Activated T-helper 1 cell treated with anti-CD3 and anti-CD28 coated beads, Interleukin-12 subunit alpha, Interleukin-12 subunit beta, Interleukin-2, Interleukin-4 antibody, amounts not matched to agents 30 ng/mL and 10 ng/mL and 1 ng/mL, durations not matched to agents 14 hours and 24 hours and 36 hours (primary cell): ENCODE measurements at places on chromosomes 1 and 21. TPM values are rescaled to one million over a fixed set of nuclear protein-coding genes. Genes with fewer than 3 reads are reported as not detected.

LCE1D gene
- not detected in 2 replicates for total RNA-seq

CHI3L1 gene
- not detected in 2 replicates for total RNA-seq

SEC16B gene
- not detected in 2 replicates for total RNA-seq

CRYBG2 gene
- 0.83 and 1.9 TPM in 2 replicates for total RNA-seq

FCAMR gene
- total RNA-seq = not detected in 2 replicates

TRABD2B gene
- not detected in 2 replicates for total RNA-seq

JMJD4 gene
- 33.9 and 37.5 TPM in 2 replicates for total RNA-seq

TIE1 gene
- 0.36 and 0.64 TPM in 2 replicates for total RNA-seq

SLC6A9 gene
- total RNA-seq = 7.0 and 7.4 TPM in 2 replicates

RNU1-1 gene
- total RNA-seq = 2,178 and 3,041 TPM in 2 replicates

OR2T33 gene
- not detected in 2 replicates for total RNA-seq

LRRC41 gene
- total RNA-seq = 62.1 and 62.6 TPM in 2 replicates

CDA gene
- total RNA-seq = not detected in 2 replicates

CTSS gene
- total RNA-seq = 31.7 and 34.2 TPM in 2 replicates

UTS2 gene
- total RNA-seq = not detected in 2 replicates

AGO3 gene
- 26.1 and 33.6 TPM in 2 replicates for total RNA-seq

RGS8 gene
- total RNA-seq = not detected in 2 replicates

CAMK2N1 gene
- total RNA-seq = 1.8 and 1.9 TPM in 2 replicates

PGLYRP4 gene
- not detected in 2 replicates for total RNA-seq

AADACL4 gene
- not detected in 2 replicates for total RNA-seq

C8A gene
- total RNA-seq = not detected in 2 replicates

SLC45A3 gene
- total RNA-seq = 0.81 and 1.1 TPM in 2 replicates

NFASC gene
- total RNA-seq = 0.56 and 0.70 TPM in 2 replicates

ADAM30 gene
- total RNA-seq = not detected in 2 replicates

DLGAP3 gene
- 0.65 and 0.93 TPM in 2 replicates for total RNA-seq

ATP1A4 gene
- total RNA-seq = not detected in 2 replicates

RXFP4 gene
- total RNA-seq = 0.16 TPM in 1 of 2 replicates, not detected in the other

OR2W3 gene
- 0.22 TPM in 1 of 2 replicates, not detected in the other for total RNA-seq

ORC1 gene
- 39.6 and 40.3 TPM in 2 replicates for total RNA-seq
